ENCODE measurements at places on chromosomes 1 and 21. TPM values are rescaled to one million over a fixed set of nuclear protein-coding genes. Genes with fewer than 3 reads are reported as not detected.

GRCh38 chr1:206691604-206692003 lies 6.9 kb downstream of the MAPKAPK2 start:
- DNase-seq: no peak

GRCh38 chr1:112083487-112083886 lies 94.0 kb upstream of the KCND3 start:
- DNase-seq: no peak

- peak; percentile 91 for DNase-seq
These were observed 47.0 kb downstream of the AHDC1 start for GRCh38 chr1:27556781-27557595.

- DNase-seq: no peak
These were observed 471.7 kb upstream of the ADGRL2 start for GRCh38 chr1:81329041-81329440.

DNA sequence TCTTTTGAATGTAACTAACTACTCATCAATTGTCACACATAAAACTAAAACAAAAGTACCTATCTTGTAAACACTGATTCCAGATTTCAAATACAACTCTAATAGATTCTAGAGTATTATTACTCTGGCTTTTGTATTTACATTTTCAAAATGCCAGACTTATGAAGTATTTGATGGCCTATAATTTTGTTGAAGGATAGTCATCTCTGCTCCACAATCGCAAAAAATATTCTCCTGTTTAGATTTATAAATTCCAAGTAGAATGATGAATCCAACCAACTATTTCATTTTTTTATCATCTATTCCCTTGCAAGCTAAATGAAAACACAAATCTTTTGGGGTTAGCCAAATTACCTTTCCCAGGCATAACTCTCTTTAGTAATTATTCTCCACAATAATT lies 75.0 kb upstream of the GUCA2A start:
- no peak for DNase-seq

DNA sequence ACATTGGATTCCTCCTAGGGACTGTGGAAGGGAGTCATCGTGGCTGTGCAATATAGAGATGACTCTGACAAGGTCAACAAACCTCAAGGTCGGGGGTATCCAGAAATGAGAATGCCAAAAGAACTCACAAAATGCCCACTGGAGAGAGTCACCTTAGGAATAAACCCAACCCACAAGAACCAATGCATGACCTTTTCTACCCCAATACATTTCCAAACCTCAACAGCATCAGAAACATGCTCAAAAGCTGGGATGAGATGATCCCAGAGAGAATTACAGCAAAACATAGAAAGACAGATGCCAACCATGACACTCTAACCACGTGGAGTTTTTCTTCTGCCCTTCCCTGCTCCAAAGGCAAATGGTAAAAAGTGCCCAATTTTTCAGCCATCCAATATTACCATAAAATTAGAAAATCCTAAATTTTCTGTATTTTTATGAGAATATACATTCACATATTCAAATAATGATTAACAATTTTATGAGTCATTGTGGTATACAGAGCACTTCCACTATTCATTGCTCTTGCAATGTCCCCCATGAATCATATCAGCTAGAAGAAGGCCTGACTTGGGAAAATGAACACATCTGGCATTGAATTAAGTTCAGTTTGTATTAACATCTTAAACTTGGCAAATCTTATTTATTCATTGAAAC lies 88.2 kb upstream of the PALMD start:
- DNase-seq: peak; percentile 81

DNA sequence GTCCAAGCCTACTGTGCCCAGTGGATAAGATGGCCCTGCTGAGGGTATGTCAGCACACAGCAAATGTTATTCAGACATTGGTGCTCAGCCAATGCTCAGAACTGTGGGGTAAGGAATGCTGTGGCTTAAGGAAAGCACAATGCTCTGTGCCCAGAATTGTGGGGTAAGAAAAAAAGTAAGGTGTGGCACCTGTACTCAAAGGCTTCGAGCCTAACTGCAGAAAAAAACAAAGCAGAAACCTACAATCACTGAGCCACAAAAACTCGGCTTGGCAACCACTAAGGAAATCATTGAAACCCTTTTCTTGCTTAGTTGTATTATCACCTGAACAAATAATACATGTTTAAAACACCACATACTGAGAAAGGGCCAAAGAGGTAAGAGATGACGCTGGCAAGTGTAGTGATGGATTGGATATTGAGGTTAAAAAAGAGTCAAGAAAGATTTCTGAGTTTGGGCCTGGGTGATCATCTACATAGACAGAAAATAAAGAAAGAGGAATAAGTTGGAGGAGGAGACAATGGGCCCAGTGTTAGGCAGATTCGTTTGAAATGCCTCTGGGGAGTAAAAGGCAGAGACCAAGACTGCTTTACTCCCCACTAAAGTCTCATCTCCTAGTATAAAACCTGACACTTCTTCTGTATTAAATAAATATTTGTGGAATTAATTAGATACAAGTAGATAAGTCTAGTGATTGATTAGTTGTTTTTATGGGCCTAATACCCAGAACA lies 25.9 kb upstream of the ATP1A1 start:
- no peak for DNase-seq

- DNase-seq: no peak
These were observed 18.7 kb downstream of the IL23R start for GRCh38 chr1:67184838-67185421.

GRCh38 chr1:161157867-161158266 lies 1.4 kb upstream of the USP21 start:
- DNase-seq: no peak

DNA sequence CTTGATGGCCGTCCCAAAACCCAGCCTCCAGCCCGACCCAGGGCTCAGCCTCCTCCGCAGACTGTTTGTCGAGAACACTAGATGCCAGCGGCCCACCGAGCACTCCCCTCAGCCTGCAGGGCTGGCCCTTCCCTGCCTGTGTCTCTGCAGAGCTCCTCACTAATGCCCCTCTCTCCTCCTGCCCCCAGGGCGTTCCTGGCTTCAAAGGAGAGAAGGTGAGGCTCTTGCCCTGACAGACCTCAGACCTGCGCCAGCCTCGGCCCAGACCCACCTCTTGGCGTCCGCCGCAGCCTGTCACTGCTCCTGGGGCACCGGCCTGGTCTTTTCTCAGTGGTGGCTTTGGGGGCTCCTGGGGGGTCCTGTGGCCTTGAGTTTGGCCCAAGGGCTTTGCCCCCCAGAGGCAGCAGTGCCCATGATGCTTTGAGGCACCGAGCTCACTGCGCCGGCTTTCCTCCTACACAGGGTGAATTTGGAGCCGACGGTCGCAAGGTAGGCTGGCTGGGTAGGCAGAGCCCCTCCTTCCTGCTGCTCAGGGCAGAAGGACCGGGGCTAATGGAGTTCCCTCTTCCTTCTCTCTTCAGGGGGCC lies 18.4 kb downstream of the COL6A2 start:
- DNase-seq: no peak

GRCh38 chr1:2411801-2412394 lies 466 bp downstream of the PEX10 start:
- peak; percentile 34 for DNase-seq

GRCh38 chr1:183235503-183235902 lies 49.4 kb downstream of the LAMC2 start:
- no peak for DNase-seq

DNA sequence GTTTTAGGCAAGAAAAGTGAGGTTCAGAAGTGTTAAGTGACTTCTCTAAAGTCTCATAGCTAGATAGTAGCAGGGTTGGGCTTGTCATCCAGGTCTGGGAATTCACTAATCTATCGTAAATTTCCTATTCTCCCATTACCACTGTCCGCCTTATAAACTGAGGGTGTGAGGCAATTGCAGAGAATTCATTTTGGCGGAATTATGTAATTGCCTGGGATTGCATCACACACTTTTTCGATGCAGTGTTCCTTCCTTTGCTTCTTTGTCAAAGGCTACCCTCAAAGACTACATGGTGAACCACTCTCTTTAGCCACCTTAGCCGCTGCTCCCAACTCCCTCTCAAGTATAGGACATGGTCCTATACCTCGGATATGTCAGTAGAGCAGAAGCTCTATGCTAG lies 19.1 kb downstream of the SELP start:
- no peak for DNase-seq

GRCh38 chr1:191371626-191372025 lies 786.6 kb upstream of the RGS18 start:
- DNase-seq: no peak

- DNase-seq: no peak
These were observed 22.4 kb downstream of the LRRC41 start for GRCh38 chr1:46281021-46281420.

GRCh38 chr1:93081716-93082115 lies 2.6 kb downstream of the MTF2 start:
- peak; percentile 74 for DNase-seq

GRCh38 chr1:25573961-25574360 lies 30.6 kb downstream of the LDLRAP1 start:
- no peak for DNase-seq

- no peak for DNase-seq
These were observed 66.6 kb downstream of the MAP3K21 start for GRCh38 chr1:233393926-233394680.

- DNase-seq: no peak
These were observed 13.5 kb downstream of the PLA2G2D start for GRCh38 chr1:20105856-20106255.

ODF2L gene
- 10.1 TPM for total RNA-seq

PPFIA4 gene
- 2.4 TPM for total RNA-seq

BTBD19 gene
- 3.6 TPM for total RNA-seq

DPH2 gene
- total RNA-seq: 100 TPM
